ENCODE measurements at places on chromosomes 1 and 21.
A peak's percentile ranks its signal among the peaks of the same experiment; 100 is the strongest.

DNA sequence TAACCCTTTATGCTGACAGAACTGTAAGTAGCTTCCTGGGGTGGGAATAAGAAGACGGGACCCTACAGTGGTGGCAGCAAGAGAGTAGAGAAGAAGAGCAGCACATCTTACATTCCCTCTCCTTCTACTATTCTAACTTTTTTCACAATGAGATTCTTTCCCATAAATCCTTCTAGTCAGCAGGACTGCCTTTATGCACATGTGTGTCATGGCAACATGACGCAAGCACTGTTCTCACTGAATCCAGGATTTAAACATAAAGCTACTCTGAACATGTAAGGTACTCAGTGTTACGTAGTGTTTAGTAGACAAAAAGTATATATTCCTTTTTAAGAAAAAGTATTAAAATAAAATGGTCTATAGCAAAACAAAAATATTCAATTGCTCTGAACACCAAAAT, 309.7 kb upstream of the LYPLAL1 start:
- no peak for DNase-seq

- DNase-seq, result no peak
Observed at GRCh38 chr1:32150847-32151246, 28.6 kb upstream of the TXLNA start.

GRCh38 chr1:11704194-11704529, 12.7 kb downstream of the DRAXIN start:
- no peak for DNase-seq

- DNase-seq, result no peak
Observed at GRCh38 chr21:29248124-29248523, 50.6 kb upstream of the BACH1 start.

- no peak for DNase-seq
Observed at GRCh38 chr1:181660621-181661020, 177.3 kb downstream of the CACNA1E start.

DNA sequence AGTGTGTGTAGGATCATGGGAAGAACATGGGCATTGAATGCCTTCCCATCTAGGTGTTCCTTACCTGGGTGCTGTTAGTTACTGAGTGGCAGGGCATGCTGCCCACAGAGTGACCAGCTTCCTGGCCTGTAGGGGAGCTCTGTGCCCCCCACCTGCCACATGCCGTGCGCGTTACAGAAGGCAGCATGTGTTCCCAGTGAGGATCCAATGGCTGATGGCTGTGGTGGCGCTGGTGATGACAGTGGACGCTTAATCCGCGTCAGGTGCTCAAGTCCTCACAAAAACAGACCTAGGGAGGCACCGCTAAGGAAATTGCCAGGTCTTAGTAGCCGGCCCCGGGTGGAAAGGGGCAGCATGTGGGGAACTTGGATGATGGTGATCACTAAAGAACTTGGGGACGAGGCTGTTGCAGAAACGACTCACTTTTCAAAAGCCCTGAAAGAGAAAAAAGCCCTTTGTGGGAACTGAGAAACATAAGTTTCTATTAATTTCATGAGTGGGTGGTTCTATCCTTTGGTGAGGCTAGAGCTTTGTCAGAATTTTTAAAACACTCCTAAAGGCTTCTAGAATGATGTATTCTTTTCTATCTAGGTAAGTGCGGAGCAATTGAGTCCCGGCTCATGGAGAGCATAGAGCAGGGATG, 93.2 kb downstream of the PRDM2 start:
- no peak for DNase-seq

- DNase-seq, result peak; percentile 77
Observed at GRCh38 chr1:181033799-181034451, at the start of gene MR1. MR1 (plus strand) TSS chr1:181033983; CDS start chr1:181034008, 25 bp downstream.

DNA sequence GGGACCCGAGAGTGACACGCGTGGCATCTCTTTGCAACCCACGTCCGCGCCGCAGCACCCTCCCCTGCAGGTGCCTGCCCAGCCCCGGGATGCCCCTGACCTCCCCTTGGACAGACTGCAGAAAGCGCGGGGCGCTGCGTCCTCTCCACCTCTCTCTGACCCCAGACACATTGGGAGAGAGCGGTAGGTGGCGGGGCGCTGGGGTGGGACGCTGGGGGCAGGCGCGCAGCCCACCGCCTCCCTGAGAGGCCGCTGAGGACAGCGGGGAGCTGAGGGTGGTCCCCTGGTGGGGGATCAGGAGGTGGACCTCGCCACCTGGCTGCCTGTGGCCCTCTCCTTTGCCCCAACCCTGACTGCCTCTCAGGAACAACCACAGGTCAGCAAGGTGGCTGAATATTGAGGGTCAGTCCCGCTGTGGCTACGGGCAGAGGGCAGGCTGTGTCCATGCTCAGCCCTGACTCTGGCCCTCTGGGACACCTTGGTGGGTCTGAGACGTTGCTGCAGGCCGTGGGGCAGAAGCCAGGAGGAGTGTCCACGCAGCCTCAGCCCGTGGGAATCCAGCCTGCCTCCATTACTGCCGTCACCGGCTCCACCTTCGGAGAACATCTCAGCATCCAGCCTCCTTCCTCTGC, 761 bp upstream of the UBE2J2 start:
- DNase-seq, result no peak
